Activated naive CD4-positive, alpha-beta T cell (primary cell): ENCODE measurements at places on chromosomes 1 and 21.

DNA sequence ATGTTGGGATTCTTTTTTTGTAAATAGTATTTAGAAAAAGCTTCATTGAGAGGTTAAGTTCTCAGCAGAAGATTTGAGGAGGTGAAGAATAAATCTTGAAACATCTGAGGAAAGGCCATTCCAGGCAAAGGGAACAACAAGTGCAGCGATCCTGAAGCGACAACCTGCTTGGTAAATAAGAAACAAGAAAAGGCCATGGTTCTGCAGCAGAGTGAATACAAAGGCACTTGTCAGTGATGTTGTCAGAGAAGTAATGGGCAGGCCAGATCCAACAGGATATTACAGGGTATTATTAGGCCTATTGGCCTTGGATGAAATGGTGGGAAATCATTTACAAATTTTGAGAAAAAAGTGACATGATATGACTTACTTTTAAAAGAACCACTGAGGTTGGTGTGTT lies 960.0 kb downstream of the PLA2G4A start:
- DNase-seq = no peak

DNA sequence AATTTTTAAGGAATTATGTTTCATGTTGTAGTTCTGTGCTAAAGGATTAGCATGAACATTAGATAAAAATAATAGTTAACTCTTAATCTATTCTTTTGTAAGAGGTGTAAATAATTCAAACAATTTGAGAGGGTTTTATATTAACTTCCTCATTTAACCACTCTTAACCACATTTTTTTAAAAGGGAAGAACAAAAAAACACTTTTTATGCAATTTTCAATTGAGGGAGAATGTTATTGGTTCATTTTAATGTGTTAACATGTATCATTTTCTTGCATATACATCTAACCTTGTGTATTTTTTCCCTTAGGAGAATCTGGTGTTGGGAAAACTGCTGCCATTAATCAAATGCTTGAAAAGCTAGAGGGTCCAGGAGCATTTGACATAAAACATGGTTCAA lies 169.0 kb downstream of the LBR start:
- no peak for DNase-seq

DNA sequence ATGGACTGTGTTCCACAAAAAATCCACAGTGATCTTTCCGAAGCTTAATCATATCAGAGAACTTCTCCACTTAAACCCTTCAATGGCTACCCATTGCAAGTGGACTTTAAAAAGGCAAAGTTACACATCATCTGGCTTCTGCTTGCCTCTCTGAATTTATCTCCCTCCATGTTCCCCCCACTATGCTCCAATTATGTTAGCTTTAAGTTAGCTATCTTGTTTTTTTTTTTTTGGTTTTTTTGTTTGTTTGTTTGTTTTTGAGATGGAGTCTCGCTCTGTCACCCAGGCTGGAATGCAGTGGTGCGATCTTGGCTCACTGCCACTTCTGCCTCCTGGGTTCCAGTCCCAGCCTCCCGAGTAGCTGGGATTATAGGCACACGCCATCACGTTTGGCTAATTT lies 166.4 kb upstream of the ADGRL2 start:
- DNase-seq = no peak

DNA sequence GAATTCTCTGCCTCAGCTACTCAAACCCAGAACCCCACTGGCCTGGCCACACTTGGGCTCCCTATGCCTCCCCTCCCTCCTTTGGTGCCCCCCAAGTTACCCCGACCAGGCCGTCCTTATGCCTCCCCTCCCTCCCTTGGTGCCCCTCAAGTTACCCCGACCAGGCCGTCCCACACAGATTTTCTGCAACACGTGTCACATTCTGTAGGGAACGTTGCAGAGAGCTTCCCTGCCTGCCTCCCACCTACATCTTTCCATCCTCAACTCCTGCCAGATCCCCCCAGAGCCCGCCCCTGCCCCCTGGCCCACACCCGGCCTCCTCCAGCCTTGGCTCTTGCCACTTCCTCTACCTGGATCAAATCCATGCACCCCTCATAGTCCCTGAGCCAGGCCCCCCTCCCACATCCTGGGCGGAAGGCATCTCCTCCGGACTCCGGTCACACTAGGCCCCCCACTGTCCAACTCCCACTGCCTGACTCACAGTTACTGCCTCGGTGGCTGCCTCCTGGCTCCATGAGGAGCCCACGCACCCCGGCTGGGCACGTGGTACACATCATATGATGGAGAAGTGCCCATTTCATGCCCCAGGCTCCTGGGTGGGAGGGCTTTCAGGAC lies 41.2 kb downstream of the KCNAB2 start:
- no peak for DNase-seq

- DNase-seq = no peak
Measured at GRCh38 chr1:9107136-9107535, 21.8 kb downstream of the GPR157 start.

DNA sequence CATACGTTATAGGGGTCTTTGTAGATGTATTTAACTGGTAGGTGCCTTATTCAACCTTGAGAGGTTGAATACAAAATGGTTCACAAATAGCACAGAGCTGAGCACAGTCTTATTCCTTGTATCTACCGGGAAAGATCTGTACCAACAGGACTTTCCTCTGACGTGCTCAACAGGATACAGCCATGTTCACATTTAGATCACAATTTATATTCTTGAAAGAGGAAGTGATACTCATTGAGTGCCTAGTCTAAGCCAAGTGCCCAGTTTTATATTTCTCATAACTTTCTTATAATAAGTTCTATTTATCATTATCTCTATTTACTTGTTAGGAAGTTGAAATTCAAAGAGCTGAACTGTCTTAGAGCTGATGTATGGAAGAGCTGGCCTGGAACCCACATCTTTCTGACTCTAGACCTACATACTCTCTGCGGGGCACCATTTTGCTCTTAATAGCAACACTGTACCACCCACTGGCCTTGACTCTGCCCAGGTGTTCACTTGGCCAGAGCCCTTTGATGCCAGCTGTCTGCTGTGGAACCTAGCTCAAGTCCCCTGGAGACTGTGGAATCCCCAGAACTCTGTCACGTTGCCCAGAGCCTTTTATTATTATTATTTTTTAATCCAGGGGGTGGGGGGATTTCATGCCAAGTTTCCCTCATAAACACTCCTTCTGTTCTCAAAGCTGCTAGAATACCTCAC lies 156.2 kb downstream of the TPR start:
- no peak for DNase-seq

DNA sequence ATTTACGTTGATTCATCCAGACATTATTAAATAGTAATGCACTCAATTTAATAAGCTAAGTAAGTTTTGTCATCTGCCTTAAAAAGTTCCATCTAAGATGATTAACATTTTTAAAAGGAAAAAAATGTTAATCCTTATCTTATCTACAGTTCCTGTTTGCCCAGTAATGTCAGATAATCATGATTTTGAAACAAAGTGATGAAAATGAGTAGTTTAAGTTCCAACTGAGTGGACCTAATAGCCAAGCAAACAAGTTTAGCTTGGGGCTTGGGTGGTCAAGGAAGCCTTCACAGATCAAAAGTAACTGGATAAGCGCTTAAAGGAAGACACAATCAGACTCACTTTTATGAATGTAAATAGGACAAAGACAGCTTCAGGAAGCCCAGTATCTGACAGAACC lies 40.5 kb upstream of the JAK1 start:
- no peak for DNase-seq

DNA sequence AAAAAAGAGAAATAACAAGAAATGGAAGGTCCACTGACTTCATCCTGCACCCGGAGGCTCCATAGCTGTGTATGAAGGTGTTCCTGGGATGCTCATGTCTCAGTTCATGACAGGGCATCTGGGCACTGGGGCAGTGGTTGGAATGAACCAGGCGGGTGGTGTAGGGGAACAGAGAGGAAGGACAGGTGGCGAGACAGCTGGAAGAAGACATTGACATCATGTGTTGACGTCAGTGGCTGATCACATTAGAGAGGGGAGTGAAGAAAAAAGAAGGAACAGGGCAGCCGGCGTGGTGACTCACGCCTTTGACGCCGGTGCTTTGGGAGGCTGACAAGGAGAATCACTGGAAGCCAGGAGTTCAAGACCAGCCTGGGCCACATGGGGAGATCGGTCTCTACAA lies 50.1 kb downstream of the HUNK start:
- no peak for DNase-seq

- DNase-seq = no peak
Measured at GRCh38 chr1:182527680-182528079, 61.4 kb downstream of the RNASEL start.

DNA sequence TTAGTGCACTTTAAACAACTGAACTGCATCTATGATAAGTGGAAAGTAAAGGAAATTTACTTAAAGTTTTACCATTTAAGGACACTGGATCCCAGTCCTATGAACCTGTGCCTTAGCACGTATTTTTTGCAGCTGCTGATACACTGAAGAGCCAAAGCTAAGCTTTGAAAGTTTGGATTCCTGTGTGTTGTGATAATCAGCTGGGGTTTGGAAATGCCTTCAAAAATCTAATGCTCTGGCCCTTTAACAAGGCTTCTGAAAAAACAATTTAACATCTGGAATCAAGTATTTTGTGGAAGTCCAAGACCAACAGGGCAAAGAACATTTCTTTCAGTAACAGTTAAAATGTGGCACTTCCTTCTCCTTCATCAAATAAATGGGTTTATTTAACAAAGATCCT lies 51.8 kb downstream of the DDAH1 start:
- no peak for DNase-seq
